ENCODE measurements at places on chromosomes 12 and 14.

GRCh38 chr12:71469258-71469750 is 29.7 kb downstream of the LGR5 start:
- peak; percentile 67 for DNase-seq

DNA sequence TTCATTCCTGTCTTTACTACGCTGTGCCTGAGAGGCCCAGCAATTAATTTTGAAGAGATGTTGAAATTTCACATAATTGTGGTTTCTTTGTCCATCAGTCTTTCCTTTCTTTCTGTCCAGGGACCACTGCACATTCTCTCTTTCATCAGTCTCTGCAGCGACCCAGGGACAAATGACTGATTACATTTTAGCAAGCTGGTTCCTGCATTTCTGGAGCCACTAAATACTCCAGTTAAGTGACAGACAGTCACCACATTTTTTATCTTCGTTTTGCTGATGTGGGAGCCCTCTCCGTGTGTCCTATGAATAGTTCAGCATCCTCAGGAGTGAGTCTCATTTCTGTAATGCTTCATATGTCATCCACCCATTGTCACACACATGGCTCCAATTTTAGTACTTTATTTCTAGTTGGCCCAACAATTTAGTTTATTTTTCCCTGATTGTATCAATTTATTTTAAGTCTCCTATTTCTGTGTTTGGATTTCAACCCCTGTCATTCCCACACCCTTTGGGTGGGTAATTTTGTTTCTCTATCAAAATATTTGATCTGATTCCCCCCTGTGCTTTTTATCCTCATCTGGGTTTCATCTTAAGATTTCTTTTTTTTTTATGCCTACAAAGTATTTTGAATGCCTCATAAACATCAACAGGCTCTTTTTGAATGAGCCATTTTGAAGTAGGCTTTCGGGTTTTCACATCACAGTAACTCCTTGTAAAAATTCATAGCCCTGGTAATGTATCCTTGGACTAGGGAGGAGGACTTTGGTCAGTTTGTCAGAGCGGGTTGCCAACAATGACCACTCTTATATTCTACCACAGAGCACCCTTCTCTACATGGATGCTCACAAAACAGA is 1196.5 kb downstream of the GALC start:
- DNase-seq, result no peak

GRCh38 chr12:109389146-109389545 is 41.4 kb downstream of the MYO1H start:
- DNase-seq, result no peak

DNA sequence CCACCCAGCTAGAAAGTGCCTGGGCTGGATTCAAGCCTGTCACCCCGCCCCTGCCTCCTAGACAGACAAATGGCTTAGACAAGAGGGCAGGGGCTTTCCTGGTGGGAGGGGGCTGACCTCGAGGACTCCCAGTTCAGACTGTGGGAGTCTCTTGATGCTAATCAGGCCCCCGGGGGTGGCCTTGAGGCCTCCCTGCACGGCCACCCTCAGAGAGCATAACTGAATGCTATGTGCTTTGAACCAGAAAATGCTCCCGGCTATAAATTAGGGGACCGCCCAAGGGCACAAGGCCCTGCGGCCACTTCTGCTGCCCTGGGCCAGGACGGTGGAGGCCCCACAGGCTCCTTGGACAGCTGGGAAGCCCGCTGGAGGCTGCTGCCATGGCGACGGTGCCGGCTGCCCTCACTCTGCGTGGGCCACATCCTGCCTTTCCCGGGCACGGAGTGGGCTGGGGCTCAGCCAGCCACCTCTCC is 111.0 kb upstream of the NCOR2 start:
- no peak for DNase-seq

- DNase-seq, result no peak
Measured at GRCh38 chr12:31859232-31859977, 99.8 kb upstream of the RESF1 start.

GRCh38 chr12:60165781-60166180 is 570.0 kb downstream of the SLC16A7 start:
- no peak for DNase-seq

DNA sequence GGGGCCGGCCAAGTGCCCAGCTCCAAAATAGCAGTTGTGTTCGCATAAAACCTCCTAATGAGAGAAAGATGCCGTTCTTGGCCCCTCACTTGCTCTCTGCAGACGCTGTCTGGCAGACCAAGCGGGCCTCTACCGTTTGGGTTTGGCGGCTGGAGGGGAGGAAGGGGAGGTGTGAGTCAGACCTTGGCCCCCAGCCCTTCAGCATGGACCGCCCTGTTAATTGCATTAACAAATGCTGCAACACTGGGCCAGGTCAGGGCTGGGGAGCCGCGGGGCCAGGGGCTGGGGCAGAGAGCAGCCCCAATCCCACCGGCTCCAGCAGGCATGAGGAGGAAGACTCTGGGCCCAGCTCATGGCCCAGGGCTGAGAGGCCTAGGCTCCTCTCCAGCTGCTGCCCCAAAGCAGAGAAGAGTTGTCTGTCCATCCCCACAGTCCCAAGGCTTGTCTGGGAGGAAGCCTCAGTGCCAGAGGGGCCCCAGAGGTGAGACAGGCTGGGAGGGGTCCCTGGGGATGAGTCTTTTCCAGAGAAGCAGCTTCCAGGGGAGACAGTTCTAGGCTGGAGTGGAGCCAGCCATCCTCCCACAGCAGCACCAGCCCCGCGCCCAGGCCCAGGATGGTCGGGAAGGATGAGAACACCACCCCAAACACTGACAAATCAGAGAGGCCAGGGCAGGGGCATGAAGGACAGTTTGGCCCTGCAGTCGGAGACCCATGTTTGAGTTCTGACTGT is 16.9 kb downstream of the LTBP2 start:
- DNase-seq, result peak; percentile 82

DNA sequence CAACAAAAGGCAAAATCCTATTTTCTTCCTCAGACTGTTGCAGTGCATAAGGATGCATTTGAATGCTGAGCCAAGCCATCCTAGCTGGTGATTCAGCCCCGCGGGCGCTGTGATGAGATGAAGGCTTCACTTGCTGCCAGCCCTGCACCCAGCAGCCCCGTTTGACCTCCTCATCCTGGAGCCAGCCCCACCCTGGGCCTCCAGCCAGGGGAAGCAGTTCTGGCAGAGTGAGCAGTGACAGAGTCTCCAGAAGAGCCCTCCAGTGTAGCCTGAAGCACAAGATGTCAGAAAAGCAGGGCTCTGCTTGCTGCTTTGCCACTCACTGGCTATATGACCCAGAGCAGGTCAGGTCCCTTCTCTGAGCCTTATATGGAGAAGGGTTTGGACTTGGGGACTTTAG is 96.2 kb upstream of the HSPB8 start:
- peak; percentile 27 for DNase-seq

DNA sequence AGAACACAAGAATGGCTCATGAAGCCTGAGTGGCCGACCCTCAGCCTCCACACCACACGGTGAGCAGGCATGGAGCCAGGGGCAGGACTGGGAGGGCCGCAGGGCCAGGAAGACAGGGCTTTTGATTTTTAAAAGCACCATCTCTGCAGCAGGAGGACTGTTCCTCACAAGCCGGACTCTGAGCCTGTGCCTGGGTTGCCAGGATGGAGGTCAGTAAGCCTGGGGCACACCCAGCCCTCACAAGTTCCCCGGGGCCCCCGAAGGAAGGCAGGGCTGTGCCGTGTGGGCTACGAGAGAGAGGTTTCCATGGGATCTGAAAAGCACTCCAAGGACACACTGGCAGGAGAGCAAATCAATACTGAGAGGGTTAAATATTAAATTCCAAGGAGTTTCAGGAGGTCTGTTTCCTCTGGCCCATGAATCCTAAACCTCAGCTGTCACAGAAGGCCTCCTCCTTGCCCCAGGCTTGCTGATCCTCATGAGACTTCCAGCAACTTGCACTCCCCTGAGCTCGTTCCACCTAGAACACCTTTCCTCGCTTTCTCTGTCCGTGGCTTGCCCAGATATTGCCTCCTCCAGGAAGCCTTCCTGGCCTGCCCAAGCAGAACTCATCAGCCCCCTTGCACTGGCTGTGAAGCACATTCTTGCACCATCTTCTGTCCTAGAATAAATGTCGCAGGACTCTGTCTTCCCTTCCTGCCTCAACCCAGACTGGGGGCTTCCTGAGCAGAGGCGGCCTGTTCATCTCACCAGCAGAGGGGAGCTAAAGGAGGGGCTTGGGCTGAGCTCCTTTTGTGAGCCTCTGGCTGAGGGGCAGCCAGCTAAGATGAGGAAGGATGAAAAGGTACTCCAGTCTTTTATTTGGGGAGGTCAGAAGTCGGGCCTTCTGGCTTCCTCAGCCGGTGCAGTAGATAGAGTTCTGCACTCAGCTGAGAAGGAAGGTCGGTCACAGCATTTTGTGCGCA is 64.6 kb downstream of the CCDC88C start:
- no peak for DNase-seq

DNA sequence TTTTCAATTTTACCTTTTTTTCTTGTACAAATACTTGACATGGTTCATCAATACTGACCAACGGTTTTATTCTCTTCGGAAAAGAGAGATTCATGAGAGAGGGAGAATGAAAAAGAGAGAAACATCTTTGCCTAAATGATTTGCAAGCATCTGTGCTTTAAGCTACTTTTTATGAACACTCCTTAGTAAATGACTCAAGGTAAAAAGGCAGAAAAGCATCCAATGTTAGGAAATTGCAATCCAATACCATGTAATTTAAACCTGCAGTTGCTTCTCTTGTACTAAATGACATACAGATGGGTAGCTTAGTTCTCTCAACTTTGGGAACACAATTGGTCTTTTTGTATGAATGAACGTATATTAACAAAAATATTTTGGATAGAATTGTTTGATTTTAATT is 46.1 kb downstream of the MSRB3 start:
- no peak for DNase-seq
